Placental pericyte (primary cell): ENCODE measurements at places on chromosomes 12 and 14. TPM values are rescaled to one million over a fixed set of nuclear protein-coding genes. Genes with fewer than 3 reads are reported as not detected.

Gene ACYP1
- 1.3 and 8.9 TPM in 2 replicates for total RNA-seq

Gene SLCO1B1
- not detected in 2 replicates for total RNA-seq

Gene E2F7
- total RNA-seq, result 46.2 and 92.8 TPM in 2 replicates

Gene NIN
- total RNA-seq, result 55.7 and 84.5 TPM in 2 replicates

Gene SLC39A5
- total RNA-seq, result not detected in 2 replicates

Gene SMIM41
- total RNA-seq, result 1.0 and 1.1 TPM in 2 replicates

Gene CDK17
- total RNA-seq, result 105 and 272 TPM in 2 replicates

Gene PPTC7
- total RNA-seq, result 8.1 and 13.6 TPM in 2 replicates

Gene RNF212B
- total RNA-seq, result not detected in 2 replicates

Gene TSPAN9
- total RNA-seq, result 23.0 and 84.6 TPM in 2 replicates

Gene OTOGL
- under 0.01 and 0.14 TPM in 2 replicates for total RNA-seq

Gene RIMBP2
- total RNA-seq, result not detected in 2 replicates

Gene GNB3
- 2.0 and 6.2 TPM in 2 replicates for total RNA-seq

Gene TESPA1
- not detected in 2 replicates for total RNA-seq

Gene SOCS2
- 21.4 and 45.8 TPM in 2 replicates for total RNA-seq

Gene GLS2
- not detected in 2 replicates for total RNA-seq

Gene DPPA3
- total RNA-seq, result not detected in 2 replicates

Gene CLEC4D
- total RNA-seq, result not detected in 2 replicates

Gene ASCL1
- not detected in 2 replicates for total RNA-seq

Gene POTEG
- total RNA-seq, result not detected in 2 replicates

Gene NEK9
- 30.6 and 33.8 TPM in 2 replicates for total RNA-seq

Gene PMCH
- total RNA-seq, result not detected in 2 replicates

Gene WNT1
- not detected in 2 replicates for total RNA-seq

Gene NINJ2
- total RNA-seq, result 0.22 and 0.57 TPM in 2 replicates

Gene PTCSC3
- total RNA-seq, result not detected in 2 replicates

Gene FLRT2
- total RNA-seq, result 33.6 and 42.2 TPM in 2 replicates

Gene DHRS2
- not detected in 2 replicates for total RNA-seq

Gene RGS6
- not detected in 2 replicates for total RNA-seq

Gene KCNK10
- total RNA-seq, result not detected in 2 replicates

Gene TMEM132C
- not detected in 2 replicates for total RNA-seq

Gene SOX5
- 20.5 and 22.5 TPM in 2 replicates for total RNA-seq

Gene LAG3
- 0.22 and 0.29 TPM in 2 replicates for total RNA-seq

Gene TMEM179
- total RNA-seq, result not detected in 2 replicates

Gene RFX4
- not detected in 2 replicates for total RNA-seq

Gene VASH1
- total RNA-seq, result 2.0 and 6.3 TPM in 2 replicates

Gene HOXC10
- 3.1 and 5.2 TPM in 2 replicates for total RNA-seq

Gene CFAP54
- total RNA-seq, result 2.2 and 4.6 TPM in 2 replicates
